Activated CD8-positive, alpha-beta memory T cell treated with anti-CD3 and anti-CD28 coated beads for 4 hours (primary cell): ENCODE measurements at places on chromosomes 2 and 18.

DNA sequence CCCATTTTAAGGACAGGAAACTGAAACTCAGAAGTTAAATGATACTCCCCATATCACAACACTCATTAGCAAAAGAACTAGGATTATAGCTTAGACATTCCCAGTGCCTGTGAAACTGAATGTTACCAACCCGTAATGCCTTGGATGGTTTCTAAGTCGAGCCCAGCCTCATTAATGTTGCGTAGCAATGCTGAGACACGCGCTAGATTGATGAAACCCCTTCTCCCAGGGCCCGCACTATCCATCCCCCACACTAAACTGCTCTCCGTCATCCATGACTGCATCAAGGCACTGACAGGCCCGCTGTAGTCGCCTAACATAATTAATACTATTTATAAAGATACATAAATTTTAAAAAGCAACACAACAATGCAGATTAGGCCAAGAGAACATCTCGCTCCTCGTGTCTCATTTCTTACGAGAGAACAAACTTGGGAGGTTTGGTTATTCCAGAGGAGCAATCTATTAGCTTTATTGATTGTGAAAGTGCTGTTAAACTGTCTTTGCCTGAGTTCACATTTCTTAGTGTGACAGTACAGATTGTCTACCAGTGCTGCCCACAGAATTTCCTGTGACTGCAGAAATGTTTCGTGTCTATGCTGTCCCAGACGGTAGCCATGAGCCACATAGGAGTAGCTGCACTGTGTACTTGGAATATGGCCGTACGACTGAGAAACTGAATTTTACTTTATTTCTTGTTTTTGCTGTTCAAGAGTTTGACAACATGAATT lies 312.2 kb upstream of the RAB12 start:
- DNase-seq: no peak

DNA sequence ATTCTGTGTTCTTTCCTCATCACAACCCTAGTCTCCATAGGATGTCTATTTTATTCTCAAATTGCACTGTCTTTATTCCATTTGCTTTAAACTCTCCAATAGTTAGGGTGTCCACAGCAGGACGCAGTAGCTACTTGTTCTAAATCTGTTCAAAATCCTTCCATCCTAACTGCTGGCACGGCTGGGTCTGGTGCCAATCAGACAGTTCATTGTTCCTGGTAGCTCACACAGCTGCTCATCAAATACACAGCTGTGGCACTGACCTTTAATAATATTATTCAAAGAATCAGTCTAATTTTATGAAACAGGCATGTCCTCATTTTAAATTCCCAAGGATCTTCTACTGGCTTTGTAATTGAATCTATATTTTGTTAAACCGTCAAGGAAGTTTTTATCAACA lies 59.7 kb upstream of the TMEFF2 start:
- DNase-seq: no peak

- no peak for DNase-seq
Observed at GRCh38 chr2:124755386-124755785, 730.3 kb downstream of the CNTNAP5 start.

GRCh38 chr18:9943311-9943710 lies 29.5 kb downstream of the VAPA start:
- no peak for DNase-seq

- no peak for DNase-seq
Observed at GRCh38 chr2:14944562-14945346, 312.2 kb downstream of the LRATD1 start.

GRCh38 chr2:215530191-215530968 lies 94.5 kb upstream of the FN1 start:
- DNase-seq: no peak

DNA sequence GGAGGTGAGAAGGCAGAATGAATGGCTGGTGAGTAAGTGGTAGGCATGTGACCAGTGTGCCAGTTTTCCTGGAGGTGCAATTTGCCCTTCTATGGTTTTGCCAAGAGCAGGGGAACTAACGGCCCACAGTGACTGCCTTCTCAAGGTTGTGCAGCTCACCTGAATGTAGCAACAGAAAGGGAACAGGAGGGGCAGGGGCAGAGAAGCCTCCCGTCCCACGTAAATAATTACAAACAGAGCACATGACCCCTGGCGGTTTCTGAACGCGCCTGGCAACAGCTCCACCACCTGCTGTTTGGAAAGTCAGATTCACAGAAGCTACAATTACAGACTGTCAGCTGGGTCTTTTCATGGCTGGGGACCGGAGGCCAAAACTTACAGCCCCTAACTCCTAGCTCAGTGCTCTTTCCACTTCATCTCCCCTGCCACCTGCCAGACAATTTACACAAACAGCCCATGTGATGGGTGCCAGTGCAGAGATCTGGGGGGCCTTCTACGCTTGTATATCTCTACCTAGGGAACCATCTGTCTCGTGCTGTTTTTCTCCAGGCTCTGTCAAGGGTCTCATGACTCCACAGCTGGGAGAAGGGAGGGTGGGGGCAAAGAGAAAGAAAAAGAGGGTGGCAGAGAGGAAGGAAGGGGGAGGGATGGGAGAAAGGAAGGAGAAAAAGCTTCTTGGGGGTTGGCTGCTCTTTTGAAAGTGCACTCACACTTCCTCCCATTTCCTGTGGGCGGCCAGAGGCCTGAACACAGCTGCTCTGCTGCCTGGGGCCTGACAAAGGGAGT lies 69.6 kb downstream of the POLR1A start:
- no peak for DNase-seq

- DNase-seq: no peak
Observed at GRCh38 chr18:31577195-31577594, 14.5 kb upstream of the TTR start.

DNA sequence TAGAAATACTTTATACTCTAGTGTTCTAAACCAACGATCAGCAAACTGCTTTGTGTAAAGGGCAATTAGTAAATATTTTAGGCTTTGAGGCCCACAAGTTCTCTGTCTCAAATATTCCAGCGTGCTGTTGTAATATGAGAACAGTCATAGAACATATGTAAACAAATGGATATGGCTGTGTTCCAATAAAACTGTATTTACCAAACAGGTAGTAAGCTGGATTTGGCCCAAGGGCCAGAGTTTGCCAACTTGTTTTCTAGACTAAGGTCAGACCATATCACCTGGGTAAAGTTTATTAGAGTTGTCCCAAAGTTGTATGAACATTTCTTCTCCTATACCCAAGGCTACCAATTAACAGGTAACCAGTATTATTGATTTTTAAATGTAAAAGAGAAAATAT lies 303.2 kb upstream of the MC4R start:
- no peak for DNase-seq

DNA sequence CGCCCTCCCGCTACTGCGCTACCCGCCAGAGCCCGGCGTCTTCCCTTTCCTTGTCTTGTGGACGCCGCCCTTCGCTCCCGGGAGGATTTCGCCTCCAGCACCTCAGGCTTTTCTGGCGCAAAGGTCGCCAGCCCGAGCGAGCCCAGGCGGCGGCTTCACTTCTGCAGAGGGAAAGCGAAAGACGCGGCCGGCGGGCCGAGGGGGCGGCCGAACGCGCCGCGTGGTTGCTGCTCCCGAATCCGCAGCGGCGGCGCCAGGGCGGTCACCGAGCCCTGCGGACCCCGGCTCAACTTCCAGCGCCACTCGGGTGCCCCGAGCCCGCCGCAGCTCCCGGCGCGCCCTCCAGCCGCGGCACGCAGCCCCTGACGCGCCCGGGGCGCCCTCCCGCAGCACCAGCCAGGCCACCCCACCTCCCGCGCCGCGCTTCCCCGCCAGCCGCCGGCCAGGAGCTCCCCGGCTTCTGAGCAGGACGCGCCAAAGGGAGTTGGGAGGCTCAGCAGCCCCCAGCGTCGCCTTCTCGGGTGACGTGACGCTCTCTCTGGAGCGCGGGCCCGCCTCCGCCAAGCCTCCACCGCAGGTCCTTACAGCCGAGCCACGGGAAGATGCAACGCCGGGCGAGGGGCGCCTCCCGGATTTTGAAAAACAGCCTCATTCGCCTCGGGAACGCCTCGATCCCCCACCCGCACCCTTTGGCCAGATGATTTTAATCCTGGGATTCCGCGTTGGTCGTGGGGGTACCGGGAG lies 84.9 kb upstream of the EPB41L3 start:
- DNase-seq: no peak

DNA sequence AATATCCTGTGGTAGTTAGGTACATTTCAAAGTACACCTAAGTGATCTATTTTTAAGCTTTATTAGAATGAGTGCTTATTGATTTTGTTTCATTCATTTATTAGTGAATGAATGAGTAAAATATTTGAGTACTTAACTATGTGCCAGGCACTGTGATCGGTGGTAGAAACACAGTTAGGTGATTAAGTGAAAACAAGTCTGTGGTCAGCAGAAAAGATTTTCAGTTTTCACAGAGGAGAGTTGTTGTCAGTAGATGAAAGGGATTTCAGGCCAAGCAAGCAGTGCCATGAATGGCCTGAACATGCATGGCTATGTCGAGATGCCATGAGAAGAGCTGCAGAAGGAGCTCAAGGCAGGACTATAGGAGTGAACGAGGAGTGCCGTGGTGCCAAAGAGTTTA lies 85.9 kb downstream of the SPTBN1 start:
- no peak for DNase-seq

DNA sequence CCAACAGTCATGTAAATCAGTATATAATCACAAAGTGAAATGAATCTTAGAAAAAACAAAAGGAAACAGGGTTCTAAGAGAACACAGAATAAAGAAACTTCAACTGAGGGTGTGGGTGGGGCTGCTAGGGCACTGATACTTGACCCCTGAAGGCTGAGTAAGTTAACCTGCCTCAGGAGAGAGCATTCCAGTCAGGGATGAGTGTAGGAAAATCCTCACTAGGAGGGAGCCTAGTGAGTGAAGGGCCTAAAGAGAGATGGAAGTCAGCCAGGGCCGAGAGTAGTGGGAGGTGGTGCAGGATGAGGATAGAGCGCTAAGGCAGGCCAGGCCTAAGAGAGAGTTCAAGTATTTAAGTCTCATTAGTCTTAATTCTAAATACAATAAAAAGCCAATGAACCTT lies 342.6 kb downstream of the SATB2 start:
- DNase-seq: no peak

DNA sequence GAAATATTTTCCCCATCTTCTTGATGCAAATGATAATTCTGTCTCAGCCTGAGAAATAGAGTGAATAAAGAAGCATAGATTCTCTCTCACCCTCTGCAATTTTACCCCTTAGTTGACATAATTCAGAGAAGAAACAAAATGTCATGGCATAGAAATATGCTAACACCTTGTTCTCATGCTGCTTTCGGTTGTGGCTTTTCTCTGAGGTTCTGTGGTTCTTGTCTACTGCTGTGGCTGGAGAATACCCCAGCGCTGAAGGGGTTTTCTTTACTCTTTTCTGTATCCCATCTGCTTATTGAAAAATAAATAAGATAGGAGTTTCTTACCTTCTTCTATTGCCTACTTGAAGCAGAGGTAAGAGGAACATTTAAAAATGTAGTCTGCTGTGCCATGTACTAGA lies 15.4 kb upstream of the RAB27B start:
- no peak for DNase-seq

DNA sequence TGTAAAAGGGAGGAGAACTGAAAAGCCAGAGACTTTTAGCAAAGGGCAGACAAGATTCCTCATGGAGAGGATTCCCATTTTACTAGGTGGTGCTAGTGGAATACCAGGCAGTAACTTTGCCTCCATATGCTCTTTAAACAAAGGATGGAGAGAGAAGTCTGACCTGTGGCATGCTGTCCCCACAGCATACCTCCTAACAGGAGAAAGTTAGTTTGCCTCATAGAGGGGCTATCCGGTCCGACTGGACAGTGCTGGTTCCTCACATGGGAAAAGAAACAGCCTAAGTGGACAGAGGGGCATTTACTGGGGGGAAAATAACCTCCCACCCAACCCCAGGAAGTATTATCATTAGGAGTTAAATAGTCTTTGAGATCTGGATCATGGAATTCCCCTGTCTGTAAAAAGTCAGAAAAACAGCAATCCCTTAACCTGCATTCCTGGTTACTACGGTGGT lies 31.6 kb upstream of the GMCL1 start:
- no peak for DNase-seq

GRCh38 chr2:209451209-209451834 lies 27.5 kb downstream of the MAP2 start:
- DNase-seq: no peak

DNA sequence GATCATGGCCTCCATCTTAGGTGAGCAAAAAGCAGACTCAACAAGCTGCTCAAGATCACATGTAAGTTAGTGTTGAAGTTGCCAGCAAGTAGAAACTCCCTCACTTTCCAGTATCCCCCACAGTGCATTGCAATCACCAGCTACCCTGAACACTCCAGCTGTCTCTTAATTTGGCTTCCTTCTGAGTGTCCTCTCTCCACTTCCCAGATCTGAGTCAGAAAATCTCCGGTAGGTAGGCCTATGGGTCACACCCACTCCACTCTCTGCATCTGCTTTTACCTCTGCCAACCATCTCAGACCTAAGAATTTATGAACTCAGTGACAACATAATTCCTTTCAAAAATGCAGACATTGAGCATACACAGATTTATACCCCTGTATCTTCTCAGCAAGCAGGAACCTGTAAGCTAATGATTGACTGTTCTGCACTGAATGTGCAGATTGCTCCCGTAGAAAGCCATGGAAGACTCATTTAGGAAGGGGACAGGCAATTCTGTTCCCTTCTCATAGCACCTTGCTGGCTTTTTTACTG lies 656.9 kb downstream of the EPHA4 start:
- DNase-seq: no peak

- no peak for DNase-seq
Observed at GRCh38 chr2:37636381-37637066, 34.9 kb downstream of the CDC42EP3 start.

- DNase-seq: no peak
Observed at GRCh38 chr2:120108749-120109148, 95.9 kb downstream of the EPB41L5 start.

GRCh38 chr2:126826491-126826890 lies 72.2 kb upstream of the TEX51 start:
- DNase-seq: no peak

DNA sequence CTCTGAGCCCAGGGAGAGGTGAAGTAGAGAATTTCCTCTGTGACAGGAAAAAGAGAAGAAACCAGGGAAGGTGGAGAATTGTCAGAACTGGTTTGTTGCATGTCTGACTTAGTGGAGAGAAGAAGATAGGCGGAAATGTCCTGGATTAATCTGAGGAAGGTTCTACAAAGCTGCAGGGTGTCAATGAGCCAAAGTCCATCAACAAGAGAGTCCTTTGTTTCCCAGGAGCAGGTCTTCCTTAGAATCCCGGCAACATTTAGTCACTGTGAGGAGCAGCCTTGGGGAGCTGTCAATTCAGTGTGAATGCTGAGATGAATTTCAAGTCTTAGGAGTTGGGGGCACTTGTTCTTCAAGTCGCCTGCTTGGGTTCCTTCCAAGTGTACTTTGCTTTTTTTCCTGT lies 88.4 kb upstream of the CELF4 start:
- DNase-seq: no peak

DNA sequence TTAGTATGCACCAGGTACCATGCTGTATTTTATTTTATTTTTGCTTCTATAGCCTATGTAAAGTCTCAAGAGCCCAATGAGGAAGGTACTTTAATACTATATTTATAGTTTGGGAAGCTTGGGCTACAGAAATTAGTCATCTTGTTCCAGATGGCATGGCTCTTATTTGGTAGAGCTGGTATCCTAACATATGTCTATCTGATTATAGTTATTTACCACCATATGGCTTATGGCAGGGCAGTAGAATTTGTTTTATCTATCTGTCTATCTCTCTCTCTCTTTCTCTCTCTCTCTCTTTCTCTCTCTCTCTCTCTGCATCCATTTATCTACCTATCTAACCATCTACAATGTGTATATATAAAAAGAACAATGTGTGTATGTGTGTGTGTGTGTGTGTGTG lies 1293.7 kb upstream of the SLC39A10 start:
- DNase-seq: no peak
